Naive thymus-derived CD8-positive, alpha-beta T cell (primary cell): ENCODE measurements at places on chromosomes 6 and 20. TPM values are rescaled to one million over a fixed set of nuclear protein-coding genes. Genes with fewer than 3 reads are reported as not detected.

The LY6G6D gene
- not detected for polyA plus RNA-seq

The SLC17A4 gene
- not detected for polyA plus RNA-seq

The DEFB132 gene
- polyA plus RNA-seq: not detected

The VGLL2 gene
- not detected for polyA plus RNA-seq

The NT5E gene
- 128 TPM for polyA plus RNA-seq
